ENCODE measurements at places on chromosomes 5 and 9.

DNA sequence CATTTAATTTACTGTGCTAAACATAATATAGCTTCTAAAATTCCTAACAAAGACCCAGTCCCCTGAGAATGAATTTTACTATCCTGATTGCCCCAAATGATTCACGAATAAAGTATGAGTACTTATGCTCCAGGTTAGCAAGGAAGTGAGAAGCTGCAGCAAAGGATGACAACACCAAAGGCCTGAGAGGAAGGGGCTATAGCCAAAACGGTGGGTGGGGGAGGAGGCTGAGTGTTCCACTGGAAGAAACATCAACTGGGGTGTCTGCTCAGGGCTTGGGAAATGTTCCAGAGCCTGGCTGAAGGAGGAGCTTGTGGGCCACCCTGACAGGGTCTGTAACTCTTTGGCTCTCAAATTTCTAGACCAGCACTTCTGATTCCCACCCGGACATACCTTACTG is 157.3 kb downstream of the ADAMTS12 start:
- peak; percentile 82 for DNase-seq

DNA sequence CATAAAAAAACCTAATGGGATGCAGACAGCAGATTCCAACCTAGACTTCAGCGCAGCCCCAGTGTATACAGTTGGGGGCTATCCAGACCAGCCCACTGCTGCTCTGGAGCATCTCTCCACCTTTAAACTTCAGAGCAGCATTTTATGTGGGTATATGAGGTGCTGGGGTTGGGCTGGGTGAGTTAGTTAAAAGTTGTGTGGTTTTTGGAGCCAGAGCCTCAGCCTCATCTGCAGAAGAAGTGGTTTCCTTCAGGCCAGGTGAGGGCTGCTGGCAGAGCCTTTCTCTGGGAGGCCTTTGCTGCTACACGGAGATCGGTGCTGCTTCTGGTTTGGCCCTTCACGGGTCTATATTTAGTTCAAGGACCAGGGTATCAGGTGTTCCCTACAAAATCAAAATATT is 228.3 kb downstream of the PDZD2 start:
- no peak for DNase-seq

DNA sequence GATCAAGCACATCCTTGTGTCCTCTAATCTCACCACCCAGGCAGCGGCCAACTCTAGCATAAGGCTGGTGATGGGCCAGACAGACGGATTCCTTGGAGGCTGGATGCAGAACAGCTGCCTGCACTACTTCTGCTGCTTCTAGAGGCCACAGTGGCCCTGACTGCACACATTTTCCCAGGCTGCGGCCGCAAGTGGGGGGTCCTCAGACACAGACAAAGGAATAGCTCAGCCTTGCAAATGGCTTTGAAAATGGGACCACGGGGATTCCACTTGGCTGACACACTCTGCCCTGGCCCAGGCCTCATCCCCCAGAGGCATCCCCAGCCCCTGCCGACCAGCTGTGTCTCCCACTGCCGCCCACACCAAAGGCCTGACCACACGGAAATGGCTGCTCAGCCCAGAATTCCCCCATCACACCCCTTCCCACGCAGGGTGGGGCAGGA is 540.8 kb downstream of the BNC2 start:
- peak; percentile 91 for DNase-seq

- DNase-seq, result peak; percentile 83
Observed at GRCh38 chr9:16044579-16044881, 491.7 kb downstream of the CCDC171 start.

- peak; percentile 78 for DNase-seq
Observed at GRCh38 chr5:343461-344401, 22.2 kb downstream of the AHRR start.

GRCh38 chr5:56761151-56761885 is 54.0 kb upstream of the MAP3K1 start:
- DNase-seq, result no peak

GRCh38 chr5:3049261-3049660 is 297.8 kb upstream of the IRX2 start:
- no peak for DNase-seq

DNA sequence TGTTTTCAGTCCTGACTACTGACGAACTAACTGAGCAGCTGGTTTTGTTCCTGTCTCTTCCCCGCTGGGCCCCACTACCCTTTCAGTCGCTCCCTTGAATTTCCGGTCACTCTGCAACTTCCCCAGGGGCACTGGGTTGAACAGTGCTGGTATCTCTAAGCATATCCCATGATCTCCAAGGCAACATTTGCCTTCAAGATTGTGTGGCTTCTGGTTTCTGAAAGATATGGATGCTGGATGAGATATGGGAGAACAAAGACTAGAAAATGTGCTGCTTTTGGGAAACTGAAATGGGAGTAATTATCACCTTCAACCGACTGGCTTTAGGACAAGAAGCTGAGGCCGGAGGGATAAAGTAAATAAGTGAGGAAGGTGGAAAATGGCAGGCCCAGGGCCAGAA is 258.2 kb upstream of the PIK3R1 start:
- no peak for DNase-seq

DNA sequence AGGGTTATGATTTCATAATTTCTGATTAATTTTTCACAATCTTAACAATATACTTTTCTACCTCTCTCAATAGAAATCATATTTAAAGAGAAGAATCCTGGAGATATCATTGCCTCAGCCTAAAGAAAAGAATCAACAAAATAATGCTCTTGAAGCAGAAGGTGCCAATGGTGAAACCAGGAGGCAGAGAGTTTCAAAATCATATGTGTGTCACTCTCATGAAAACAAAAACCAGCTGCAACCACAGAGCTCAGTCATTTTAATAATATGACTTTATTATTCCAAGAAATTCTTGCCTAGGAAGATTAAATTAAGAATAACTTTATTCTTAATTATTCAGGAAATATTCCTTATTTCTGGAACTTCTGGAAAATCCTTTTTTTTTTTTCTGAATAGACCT is 266.8 kb upstream of the ACTBL2 start:
- no peak for DNase-seq

- DNase-seq, result peak; percentile 28
Observed at GRCh38 chr5:141747152-141748141, 65.4 kb upstream of the ARAP3 start.

DNA sequence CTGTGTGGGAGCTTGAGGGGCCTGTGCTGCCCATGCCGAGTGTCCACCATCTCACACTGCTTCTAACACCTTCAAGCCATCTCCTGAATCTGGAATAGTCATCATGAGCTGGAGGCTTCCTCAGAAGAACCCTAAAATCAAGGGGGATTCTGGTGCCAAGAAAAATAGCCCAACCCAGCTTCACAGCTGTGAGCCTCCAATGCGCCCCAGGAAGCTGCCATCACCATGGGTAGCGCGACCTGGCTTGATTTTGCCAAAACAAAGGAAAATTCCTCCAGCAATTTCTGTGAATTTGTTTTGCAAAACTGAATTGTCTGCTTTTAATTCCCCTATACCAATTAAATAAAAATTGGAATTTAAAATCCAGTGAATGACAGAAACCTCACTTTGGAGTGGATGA is 6.2 kb upstream of the TIFAB start:
- no peak for DNase-seq

DNA sequence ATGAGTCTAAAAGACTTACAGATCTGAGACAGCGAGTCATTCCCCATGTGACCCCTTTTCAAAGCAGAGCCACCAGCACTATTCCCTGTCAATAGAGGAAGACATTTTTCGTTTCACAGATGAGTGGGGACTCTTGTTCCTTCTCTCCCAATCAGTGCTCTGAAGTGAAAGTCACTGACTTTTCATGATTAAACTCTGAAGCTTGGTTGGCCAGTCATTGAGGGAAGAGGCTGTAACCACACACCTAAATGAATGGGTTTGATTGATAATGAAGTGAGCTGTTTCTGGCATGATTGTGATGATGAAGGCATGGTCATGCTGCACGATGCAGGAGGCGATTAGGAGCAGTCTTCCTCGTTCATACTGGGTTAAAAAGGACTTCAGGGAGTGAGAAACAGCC is 171.9 kb downstream of the ZNF462 start:
- no peak for DNase-seq

DNA sequence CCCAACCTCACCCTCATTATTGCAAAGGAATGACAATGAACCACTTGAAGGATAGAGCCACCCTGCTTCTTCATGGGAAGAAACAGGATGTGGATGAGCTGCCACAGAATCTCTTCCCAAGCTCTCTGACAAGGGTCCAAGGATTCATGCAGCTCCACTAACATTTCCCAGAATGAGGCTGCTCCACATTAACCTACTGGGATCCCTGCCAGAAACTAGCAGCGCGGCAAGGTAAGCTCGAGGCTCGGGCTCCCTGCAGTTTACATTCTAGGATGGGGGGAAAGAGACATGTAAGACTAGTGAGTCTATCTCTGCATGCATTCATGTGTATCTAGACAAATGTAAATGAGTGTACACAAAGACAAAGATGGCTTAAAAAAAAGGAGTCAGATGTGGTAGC is 12.1 kb downstream of the DCAF12 start:
- no peak for DNase-seq

GRCh38 chr9:117138231-117138630 is 276.6 kb downstream of the ASTN2 start:
- DNase-seq, result no peak

- DNase-seq, result peak; percentile 26
Observed at GRCh38 chr5:96427824-96428223, 5.2 kb downstream of the PCSK1 start.

GRCh38 chr9:33461492-33461891 is 12.2 kb downstream of the NOL6 start:
- DNase-seq, result no peak

GRCh38 chr9:1759771-1760300 is 255.3 kb upstream of the SMARCA2 start:
- no peak for DNase-seq

GRCh38 chr9:93613791-93614190 is 37.4 kb downstream of the PHF2 start:
- no peak for DNase-seq

GRCh38 chr9:85321561-85321960 is 420.2 kb downstream of the AGTPBP1 start:
- no peak for DNase-seq

- no peak for DNase-seq
Observed at GRCh38 chr9:19231126-19231903, 822 bp downstream of the DENND4C start.

GRCh38 chr5:139140591-139141071 is 57.5 kb downstream of the SIL1 start:
- DNase-seq, result peak; percentile 65

- no peak for DNase-seq
Observed at GRCh38 chr5:66415208-66415607, 181.0 kb upstream of the MAST4 start.

DNA sequence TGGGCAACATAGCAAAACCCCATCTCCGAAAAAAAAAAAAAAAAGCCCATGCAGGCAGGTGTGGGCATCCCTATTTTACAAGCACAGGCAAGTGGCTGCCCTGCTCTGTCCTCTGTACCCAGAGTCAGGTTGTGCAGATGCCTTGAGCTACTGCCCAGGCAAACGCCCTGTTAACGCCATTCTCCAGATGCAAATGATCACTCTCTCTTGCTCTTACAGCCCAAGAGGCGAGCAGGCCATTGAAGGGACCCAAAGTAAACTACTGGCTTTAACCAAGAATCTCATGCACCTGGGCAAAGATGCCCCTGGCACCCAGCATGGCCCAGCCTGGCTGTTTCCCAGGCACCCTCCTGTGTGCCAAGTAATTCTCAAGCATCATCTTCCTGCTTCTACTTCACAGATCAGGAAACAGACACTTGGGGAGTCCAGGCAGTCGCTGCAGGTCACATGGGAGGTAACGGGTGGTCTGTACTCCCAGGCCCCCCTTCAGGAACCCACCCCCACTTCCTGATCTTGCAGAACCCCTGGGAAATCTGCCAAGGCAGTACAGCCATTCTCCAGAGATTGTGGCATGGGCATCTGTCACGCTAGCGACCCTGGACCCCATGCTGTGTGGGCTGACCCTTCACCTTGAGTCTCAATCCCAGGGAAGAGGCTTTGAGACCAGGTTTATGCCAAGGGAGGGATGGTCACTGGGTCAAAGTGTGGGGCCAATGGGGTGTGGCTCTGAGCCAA is 14.2 kb downstream of the EEIG1 start:
- no peak for DNase-seq

DNA sequence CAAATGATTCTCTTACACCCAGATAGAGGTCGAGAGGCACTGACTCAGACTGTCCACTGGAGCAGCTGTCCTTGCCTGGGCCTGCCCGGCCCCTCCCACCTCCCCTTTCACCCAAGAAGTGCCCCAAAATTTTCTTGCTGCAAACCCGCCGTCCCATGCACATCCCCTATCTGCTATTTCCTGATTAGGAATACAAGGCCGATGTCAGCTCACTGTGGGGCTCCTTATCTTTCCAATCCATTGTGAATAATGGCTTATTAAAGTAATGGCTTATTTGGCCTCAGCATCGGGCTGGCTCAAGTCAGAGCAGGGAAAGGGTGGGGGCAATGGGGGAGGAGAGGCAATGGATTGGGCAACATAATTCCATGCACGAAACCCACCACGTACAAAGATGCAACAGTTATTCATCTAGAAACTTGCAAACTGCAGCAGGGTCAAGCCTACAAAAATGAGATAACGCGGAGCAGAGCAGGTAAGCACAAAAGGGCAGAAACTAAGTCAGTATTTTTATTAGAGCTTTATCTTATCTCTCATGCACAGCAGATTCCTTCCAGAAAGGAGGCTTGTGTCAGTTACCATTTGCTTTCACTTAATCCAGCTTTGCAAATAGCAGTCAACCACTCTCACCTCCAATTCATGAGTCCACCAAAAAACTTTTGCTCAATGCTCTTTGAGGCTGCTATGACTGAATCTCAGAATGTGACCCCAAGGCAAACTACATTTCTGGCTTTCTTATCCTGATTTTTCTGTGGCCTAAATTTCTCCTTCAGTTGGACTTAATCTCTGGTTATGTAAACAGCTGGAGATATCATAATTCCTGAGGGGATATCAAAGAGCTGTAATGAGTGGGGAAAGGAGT is 138.2 kb upstream of the OSMR start:
- DNase-seq, result no peak

DNA sequence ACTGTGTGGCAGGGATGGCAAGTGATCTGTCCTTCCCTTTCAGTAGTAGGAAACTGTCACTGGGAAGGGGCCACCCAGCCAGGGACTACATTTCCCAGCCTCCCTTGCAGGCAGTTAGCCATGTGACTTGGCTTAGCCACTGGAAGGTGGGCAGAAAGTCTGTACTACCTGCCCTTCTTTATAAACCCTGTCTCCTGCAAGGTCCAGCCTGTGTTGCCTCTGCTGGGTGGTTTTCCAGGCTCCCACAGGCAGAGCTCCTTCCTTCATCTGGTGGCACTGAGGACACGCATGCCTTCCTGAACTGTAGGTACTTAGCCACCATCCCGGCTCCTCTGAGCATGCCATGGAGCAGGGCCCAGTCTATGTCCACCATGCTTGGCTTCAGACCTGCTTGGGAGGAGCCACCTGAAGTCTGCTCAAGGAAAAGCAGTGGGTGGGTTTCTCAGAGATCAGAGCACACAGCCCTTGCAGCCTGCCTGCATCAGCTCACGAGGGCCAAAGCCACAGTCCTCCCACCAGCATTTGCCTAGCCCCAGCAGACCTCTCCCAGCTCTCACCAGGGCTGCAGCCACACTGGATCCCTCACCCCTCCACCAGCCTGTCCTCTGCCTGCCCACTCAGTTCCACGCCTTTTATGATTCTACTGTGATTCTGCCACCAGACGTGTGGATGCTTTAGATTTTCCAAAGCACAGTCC is 16.7 kb upstream of the SLC25A51 start:
- DNase-seq, result no peak

- peak; percentile 7 for DNase-seq
Observed at GRCh38 chr5:13708432-13708831, 236.1 kb downstream of the DNAH5 start.
